ENCODE measurements at places on chromosomes 16 and 17.

GRCh38 chr16:19691161-19691711, 26.8 kb downstream of the KNOP1 start:
- DNase-seq = no peak

DNA sequence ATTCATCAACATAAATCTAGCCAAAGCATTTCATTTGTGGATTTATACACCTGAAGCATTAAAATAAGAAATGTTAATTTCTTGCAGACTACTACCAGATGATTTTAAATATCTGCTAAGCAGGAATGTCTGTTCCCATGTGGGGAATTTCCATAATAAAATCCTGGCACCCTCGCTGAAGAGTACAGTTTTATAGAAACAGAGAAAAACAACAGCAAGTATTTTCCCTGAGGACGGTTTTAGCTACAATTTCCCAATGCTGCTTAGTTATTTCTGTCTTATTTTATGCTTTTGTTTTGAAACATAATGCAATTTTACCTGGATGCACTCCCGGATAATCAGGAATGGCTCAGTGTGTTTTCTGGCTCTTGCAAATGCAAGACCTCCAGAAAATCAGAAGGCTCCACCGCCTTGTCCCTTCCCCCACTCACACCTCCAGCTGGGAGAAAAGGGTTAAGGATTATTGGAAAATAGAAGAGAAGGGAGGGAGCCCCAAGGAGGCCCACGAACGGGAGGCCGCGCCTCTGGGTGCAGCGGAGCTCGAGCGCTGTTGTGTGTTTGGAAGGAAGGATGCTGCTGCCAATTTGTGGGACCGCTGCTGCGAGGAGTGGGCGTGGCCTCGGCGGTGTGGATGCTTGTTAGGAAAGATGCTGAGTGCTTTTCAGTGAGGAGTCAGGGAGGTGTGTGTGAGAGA, at the start of gene CNTNAP4:
CNTNAP4 (plus strand) TSS at position 657 of the 694 bp plus-strand sequence. CDS start 262 bp downstream, outside the sequence.
- no peak for DNase-seq

DNA sequence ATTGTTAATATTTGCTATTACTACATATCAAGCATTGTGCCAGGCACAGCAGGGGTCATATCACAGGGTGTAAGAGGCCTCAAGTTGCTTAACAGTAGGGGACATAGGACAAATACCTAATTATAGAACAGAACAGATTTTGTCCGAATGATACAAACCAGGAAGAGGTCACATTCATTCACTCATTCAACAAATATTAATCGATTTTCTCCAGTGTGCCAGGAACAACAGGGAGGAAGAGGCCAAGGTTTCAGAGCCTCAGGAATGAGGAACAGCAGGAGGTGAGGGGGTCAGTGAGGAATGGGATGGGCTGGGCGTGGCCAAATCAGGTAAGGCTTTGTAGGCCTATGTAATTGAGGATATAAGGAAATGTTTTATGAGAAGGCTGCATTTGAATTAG, 11.2 kb upstream of the CHST4 start:
- DNase-seq = no peak

DNA sequence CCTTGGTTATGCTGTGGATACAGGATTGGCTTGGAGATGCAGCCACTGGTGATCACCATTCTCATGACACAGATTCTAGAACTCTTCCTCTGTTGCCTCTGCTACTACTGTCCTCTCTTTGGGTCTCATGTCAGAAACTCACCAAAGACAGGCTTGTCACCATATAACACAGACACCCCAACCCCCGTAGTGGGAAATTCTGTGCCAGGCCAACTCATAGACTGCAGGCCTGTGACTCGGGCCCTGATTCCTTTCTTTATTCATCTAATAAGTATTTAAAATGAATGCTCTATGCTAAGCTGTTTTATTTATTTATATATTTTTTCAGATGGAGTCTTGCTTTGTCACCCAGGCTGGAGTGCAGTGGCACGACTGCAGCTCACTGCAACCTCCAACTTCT, 9.5 kb downstream of the CYB5D2 start:
- DNase-seq = no peak

GRCh38 chr17:82775001-82775823, 23.3 kb downstream of the TBCD start:
- peak; percentile 62 for DNase-seq

- DNase-seq = no peak
Observed at GRCh38 chr16:17027488-17028129, 443.2 kb downstream of the XYLT1 start.

DNA sequence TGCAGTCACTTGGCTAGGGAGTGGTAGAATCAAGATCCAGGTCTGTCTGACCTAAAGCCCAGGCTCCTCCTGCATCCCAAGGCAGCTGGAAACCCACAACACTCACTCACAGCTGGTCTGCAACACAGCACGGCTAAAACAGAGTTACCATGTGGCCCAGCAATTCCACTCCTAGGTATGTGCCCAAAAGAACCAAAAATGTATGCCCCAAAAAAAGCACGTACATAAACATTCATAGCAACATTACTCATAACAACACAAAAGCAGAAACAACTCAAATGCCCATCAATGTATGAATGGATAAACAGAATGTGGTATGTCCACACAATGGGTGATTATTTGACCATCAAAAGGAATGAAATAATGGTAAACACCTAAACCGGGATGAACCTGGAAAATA, 8.9 kb downstream of the TVP23A start:
- DNase-seq = no peak

DNA sequence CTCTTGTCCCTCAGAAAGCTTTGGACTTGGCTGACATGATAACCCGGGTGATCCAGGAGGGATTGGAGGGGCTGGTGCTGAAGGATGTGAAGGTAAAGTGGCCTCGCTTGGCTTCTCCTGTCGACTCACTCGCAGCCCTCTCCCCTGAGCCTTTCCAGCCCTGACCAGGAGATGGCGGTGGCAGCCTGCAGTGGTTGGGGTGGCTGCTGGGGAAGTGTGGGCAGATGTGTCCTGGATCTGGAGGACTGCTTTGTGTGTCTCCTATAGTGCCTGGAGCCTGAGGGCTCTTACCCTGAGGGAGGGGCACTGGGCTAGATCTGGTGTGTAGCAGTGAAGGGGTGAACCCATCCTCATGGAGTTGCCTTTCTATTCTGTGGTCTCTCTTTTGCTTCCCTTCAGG, 17.9 kb downstream of the LIG3 start:
- peak; percentile 71 for DNase-seq

- no peak for DNase-seq
Observed at GRCh38 chr17:5580367-5580766, 3.9 kb downstream of the NLRP1 start.

DNA sequence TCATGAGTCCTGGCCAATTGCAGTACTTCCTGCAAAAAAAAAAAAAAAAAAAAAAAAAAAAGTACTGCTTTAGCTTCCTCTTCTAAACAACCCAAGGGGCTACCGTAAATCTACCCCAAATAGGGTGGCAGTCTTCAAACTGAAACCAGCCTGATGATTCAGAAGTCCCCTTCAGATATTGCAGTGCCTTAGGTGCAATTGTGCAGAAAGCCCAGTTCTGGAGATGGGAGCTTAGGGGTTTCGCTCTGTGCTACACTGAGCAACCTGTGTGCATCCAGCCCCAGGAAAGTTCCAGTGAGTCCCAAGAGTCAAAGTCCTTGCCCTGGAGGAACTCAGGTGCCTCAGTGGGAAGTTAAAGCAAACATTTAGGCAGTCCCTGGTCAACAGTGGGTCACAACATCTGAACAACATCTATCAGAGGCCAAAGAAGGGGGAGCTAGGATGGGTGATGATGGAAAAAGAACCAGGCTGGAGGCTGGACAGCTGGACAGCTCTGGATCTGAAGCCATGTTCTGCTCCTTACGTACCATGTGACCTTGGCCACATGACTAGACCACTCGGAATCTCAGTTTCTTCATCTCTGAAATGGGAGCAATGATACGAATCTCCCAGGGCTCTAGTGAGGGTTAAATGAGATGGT, 6.7 kb upstream of the CIITA start:
- no peak for DNase-seq

- no peak for DNase-seq
Observed at GRCh38 chr17:8393470-8394231, 4.0 kb downstream of the RNF222 start.

- peak; percentile 77 for DNase-seq
Observed at GRCh38 chr17:6523330-6523729, 33.0 kb downstream of the PITPNM3 start.

- no peak for DNase-seq
Observed at GRCh38 chr16:9817586-9817985, 364.6 kb downstream of the GRIN2A start.

DNA sequence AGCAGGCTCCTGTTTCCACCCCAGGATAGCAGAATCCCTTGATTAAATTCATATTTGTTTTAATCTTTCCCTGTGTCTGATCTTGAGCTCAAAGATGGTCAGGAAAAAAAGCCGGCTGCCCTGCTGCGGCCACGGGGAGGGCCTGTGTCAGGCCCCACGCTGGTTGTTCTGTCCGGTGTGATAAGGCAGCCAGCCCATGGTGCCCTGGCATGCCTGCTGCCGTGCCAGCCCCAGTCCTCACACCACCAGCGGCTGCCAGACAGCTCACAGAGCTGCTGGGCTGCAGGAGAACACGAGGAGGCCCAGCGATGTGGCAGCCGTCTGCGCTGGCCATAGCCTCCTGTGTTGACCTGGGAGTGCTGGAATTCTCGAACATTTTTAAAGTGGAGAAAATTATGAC, 34.7 kb upstream of the BRD7 start:
- no peak for DNase-seq

DNA sequence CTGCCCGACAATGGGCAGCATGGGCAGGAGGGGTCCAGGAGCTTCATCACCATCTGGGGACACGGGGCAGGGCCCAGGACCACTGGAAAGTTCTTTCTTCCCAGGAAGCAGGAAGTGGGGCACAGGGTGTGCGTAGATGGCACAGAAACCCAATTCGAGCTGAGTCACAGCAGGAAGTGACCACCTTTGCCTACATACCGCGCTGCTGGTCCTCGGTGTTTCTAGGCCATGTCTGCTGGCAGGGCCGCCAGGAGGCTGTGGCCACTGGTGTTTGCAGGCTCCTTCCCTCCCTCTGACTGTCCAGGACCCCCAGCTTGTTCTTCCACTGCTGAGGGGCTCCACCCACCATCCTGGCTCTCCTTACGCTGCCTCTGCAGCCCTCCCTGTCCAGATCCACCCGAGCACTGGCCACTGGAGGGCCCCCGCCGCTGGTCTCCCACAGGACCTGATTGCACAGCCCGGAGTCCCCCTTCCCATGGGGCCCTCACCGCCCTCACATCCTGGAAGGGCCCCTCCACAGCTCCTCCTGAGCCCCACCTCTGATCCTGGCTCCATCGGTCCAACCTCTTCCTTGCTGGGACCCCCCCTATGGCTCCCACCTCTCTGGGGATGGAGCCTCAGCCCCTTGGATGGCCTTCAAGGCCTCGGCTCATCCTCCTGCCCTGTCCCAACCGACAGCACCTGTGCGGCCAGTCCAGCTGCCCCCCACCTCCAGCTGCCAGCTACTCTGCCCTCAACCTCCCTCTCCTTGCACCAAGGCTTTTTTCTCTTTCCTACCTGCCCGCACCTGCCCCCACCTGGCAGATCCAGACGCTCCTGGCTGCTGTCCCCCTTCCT, 14.5 kb upstream of the RASD1 start:
- no peak for DNase-seq

- DNase-seq = peak; percentile 24
Observed at GRCh38 chr17:28675980-28676379, 14.0 kb downstream of the SUPT6H start.

DNA sequence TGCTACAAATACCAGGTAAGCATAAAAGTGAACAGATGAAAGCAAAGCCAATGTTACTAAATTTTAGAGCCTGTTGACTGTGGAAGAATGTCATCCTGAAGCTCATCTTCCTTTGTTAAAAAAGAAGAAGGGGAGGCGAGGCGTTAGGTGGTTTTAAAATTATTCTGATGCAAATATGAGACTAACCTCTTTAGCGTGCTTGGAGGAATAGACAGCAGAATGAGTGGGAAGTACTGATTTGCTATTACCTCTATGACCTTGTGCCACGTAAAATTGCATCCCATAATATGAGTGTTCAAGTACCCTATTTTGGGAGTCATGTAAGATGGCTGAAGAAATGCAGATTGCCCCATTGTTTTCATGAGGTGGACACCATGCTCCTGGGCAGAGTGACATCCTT, 95.7 kb downstream of the ELAC2 start:
- DNase-seq = no peak

DNA sequence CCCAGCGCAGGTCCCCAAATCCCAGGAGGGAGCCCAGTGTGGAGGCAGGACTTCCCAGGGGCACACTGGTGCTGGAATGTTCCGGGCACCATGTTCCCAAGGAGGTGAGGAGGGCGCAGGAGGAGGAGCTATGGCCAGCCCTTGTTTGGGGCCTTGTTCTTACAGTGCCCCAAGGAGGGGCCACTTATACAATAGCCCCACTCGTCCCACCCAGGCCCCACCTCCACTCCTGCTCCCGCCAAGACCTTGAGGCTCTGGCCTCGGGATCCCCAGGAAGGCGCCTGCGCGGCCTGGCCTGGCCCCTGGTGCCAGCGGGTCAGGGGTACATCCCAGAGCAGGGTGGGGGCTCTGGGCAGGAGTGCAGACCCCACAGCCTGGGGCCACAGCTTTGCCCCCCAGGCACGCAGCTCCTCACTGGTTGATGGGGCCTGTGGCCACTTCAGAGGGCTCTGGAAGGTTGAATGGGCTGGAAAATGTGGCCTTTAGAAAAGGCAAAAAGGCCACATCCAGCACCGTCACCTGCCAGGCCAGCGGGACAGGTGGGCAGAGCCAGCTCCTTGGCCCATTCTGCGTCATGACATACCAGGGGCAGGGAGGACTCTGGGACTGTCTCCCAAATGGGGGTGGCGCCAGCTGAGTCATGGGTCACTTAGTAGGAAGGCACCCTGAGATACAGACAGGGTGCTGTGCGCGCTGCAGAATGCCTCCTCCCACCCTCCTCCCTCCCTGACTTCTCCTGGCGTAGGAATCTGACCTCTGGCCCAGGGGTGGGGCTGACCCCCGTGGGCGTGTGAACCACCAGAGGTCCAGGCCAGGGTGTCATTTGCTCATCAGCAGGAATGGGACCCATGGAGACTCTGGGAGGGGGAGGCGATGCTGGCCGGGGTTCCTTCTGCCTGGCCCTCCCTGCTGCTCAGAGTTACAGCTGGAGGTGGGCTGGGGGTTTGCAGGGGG, 32.3 kb upstream of the PVALEF start:
- DNase-seq = no peak

- no peak for DNase-seq
Observed at GRCh38 chr17:65553009-65553645, 8.3 kb downstream of the AXIN2 start.

- no peak for DNase-seq
Observed at GRCh38 chr17:17788967-17789366, 47.8 kb downstream of the SREBF1 start.

- peak; percentile 73 for DNase-seq
Observed at GRCh38 chr16:31476303-31477219, 4.6 kb downstream of the TGFB1I1 start.

All from Caki2 (cell line).